Hair follicular keratinocyte (primary cell): ENCODE measurements at places on chromosomes 11 and 22. TPM values are rescaled to one million over a fixed set of nuclear protein-coding genes. Genes with fewer than 3 reads are reported as not detected.

The BRSK2 gene
- total RNA-seq: 0.04 and 0.23 TPM in 2 replicates

The KCNK4 gene
- total RNA-seq: 0.80 TPM in 1 of 2 replicates, not detected in the other

The LARGE2 gene
- total RNA-seq: 68.5 and 75.3 TPM in 2 replicates

The HEPACAM gene
- not detected in 2 replicates for total RNA-seq

The ABCG4 gene
- 0.08 and 0.23 TPM in 2 replicates for total RNA-seq

The SLC6A5 gene
- not detected in 2 replicates for total RNA-seq

The FOSL1 gene
- 141 and 144 TPM in 2 replicates for total RNA-seq

The OR2AG2 gene
- 0.11 TPM in 1 of 2 replicates, not detected in the other for total RNA-seq

The FGF4 gene
- not detected in 2 replicates for total RNA-seq

The CCDC89 gene
- 0.70 and 0.76 TPM in 2 replicates for total RNA-seq
